Aorta (tissue), 5 donors: ENCODE measurements at places on chromosomes 3 and 15. TPM values are rescaled to one million over a fixed set of nuclear protein-coding genes. Genes with fewer than 3 reads are reported as not detected.
A peak's percentile ranks its signal among the peaks of the same experiment; 100 is the strongest.

TGM4 gene
- total RNA-seq = not detected

DPPA2 gene
- not detected for total RNA-seq

HYAL1 gene
- 6.9 TPM for total RNA-seq

LYZL4 gene
- total RNA-seq = not detected

DUOXA1 gene
- total RNA-seq = 0.23 TPM

SPG11 gene
- total RNA-seq = 61.1 TPM

GRCh38 chr3:119240101-119240590 lies 532 bp downstream of the B4GALT4 start:
- no peaks in the 10 kb centered on the region for H3K36me3 ChIP-seq
- H3K4me3 ChIP-seq = peak overlapping the region; percentile 95
- DNase-seq = peak; percentile 53
- peak overlapping the region; percentile 84 for H3K27ac ChIP-seq
- no peaks in the 10 kb centered on the region for H3K4me1 ChIP-seq

DNA sequence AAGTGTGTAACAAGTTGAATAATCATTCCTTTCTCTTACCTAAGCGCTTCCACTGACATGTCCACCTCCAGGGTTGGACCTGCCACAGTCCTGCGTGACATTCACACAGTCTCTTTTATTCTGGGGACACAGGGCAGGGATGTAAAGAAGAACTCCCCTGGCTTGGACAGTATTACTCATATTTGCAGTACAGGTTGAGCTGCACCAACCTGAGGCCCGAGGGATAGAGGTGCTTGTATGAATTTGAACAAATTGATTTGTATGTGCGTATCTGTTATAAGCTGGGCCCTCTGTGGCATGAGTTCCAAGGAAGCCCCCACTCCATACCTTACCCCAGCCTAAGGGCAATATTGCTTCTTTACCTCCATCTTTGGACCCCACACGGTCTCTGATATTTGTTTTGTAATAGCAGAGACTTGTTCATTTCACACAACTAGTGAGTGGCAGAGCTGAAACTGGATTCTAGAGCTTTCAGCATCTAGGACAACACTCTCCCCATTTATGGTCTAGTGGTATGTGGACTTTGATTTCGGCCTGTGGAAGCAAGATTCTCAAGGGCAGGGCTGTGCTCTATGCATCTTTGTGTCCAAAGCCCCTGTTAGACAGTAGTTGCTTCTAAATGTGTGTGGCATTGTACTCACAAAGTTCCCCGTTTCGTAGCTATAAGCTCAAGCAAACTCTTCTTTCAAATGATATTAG lies 39.2 kb downstream of the FAH start:
- no peaks in the 10 kb centered on the region for H3K4me1 ChIP-seq
- peaks cover 1% of the 10 kb centered on the region for H3K36me3 ChIP-seq
- no peaks in the 10 kb centered on the region for H3K27me3 ChIP-seq
- no peak overlapping the region for H3K27ac ChIP-seq

GRCh38 chr15:90400005-90400758 lies 12.1 kb downstream of the IQGAP1 start:
- peaks cover 12% of the 10 kb centered on the region for H3K4me1 ChIP-seq
- no peak overlapping the region for H3K4me3 ChIP-seq
- H3K27ac ChIP-seq = peak overlapping the region; percentile 99
- H3K36me3 ChIP-seq = no peaks in the 10 kb centered on the region

GRCh38 chr15:79402136-79402535 lies 30.0 kb upstream of the MINAR1 start:
- no peak for DNase-seq
- no peak overlapping the region for H3K27ac ChIP-seq
- no peaks in the 10 kb centered on the region for H3K27me3 ChIP-seq
- no peak overlapping the region for H3K4me3 ChIP-seq

- no peaks in the 10 kb centered on the region for H3K36me3 ChIP-seq
- no peaks in the 10 kb centered on the region for H3K4me1 ChIP-seq
- DNase-seq = no peak
- H3K27ac ChIP-seq = no peak overlapping the region
These were observed 408.6 kb downstream of the GBE1 start for GRCh38 chr3:81352867-81353266.

DNA sequence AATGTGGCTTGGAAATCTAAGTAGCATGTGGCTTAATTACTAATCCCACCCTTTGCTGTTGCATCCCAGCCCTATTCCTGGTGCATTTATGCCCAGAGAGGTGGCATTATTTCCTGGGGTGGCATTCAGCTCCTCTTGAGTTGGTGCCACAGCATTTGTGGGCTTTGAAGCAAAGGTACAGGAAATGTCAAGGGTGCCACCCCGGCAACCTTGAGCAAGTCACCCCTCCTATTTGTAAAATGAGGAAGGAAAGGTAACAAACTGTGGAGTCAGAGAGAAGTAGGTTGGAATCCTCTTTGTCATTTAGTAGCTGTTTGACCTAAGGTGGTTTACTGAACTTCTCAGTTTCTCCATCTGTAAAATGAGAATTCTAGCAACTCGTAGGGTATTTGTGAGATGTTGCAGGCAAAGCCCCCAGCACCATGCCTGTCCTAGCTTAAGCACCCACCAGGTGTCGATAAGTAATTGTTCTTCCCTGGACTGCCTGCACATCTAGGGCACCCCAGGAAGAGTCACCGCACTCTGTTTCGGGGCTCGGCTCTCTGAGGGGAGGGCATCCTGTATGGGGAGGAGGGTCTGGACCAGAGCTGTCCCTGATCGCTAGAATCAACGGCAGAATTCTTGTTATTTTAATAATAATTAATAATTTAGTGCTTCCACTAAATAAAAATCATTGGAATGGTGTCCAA lies 17.1 kb downstream of the ISG20 start:
- H3K4me3 ChIP-seq = no peak overlapping the region
- no peaks in the 10 kb centered on the region for H3K36me3 ChIP-seq
- DNase-seq = no peak
- H3K27me3 ChIP-seq = no peaks in the 10 kb centered on the region
- peaks cover 11% of the 10 kb centered on the region for H3K4me1 ChIP-seq

GRCh38 chr3:18247776-18248310 lies 177.3 kb downstream of the SATB1 start:
- no peak overlapping the region for H3K27ac ChIP-seq
- no peaks in the 10 kb centered on the region for H3K36me3 ChIP-seq
- no peak overlapping the region for H3K4me3 ChIP-seq

DNA sequence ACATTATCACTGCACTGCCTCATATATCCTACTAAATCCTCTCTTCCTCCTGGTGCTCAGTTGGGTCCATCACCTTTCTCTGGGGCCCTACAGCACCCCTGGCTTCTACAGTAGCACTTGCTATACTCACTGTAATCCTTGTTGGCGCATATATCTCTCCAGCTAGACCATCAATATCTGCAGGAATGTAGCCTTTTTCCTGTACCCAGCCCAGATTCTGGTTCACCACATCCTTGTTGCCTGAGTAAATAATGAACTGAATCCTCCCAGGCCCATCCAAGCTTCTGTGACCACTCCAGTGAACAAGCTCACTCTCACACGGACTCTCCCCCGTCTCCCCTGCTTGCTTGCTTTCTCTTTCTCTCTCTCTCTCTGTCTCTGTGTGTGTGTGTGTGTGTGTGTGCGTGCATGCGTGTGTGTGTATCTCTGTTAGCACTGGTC lies 62.5 kb upstream of the LIPC start:
- H3K36me3 ChIP-seq = no peaks in the 10 kb centered on the region
- H3K27me3 ChIP-seq = no peaks in the 10 kb centered on the region
- H3K27ac ChIP-seq = no peak overlapping the region
- H3K4me3 ChIP-seq = no peak overlapping the region

DNA sequence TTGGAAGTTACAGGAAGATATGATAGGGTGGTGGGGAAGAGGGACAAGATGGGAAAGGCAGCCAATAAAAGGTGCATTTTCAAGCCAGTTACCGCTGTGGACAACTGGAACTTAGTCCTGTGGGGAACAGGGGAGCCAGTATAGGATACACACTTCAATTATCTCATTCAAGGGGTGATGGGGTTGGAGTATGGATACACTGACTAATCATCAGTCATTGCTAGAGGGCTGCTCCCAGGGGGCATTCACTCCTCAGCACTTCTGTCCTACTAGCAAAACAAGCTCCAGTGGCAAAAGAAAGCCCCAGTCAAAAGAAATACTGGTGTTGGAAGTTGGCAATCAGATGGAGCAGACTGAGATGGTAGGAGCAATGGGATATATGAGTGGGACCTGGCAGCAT lies 183.4 kb upstream of the GADL1 start:
- H3K4me3 ChIP-seq = no peak overlapping the region
- no peak for DNase-seq
- peaks cover 1% of the 10 kb centered on the region for H3K4me1 ChIP-seq
- no peaks in the 10 kb centered on the region for H3K27me3 ChIP-seq
- no peak overlapping the region for H3K27ac ChIP-seq
